SK-MEL-5 (cell line): ENCODE measurements at places on chromosomes 16 and 17.

DNA sequence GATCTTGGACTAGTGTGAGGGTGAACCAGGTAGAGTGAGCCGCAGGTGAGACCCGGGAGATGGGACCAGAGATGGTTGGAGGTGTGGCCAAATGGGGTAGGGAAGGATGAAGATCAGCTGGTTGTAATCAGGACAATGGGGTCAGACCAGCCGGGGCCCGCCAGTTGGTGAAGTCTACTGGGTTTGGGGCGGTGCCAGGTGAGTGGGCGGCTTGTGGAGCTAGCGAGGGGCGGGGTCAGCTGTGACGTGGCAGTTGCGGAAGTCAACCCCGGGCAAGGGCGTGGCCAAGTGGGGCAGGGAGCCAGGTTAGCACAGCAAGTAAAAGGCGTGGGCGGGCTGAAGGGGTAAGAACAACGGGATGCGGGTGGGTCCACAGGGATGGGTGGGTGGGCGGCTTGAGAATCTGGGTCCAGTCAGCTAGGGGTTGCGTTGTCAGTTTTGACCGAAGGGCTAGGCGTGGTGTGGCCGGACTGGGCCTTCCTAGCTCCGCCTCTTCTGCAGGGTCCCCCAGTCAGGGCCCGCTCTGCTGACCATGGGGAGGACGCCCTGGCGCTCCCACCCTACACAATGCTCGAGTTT, 25.5 kb upstream of the ALKBH5 start:
- peak; percentile 84 for DNase-seq

- no peak for DNase-seq
Observed at GRCh38 chr17:1509290-1509881, 7.0 kb downstream of the INPP5K start.

GRCh38 chr16:23754594-23755483, at the start of gene CHP2:
Gene CHP2, plus strand, starts transcription at chr16:23755026. Its CDS starts 24 bp downstream, at chr16:23755050.
- DNase-seq: no peak

DNA sequence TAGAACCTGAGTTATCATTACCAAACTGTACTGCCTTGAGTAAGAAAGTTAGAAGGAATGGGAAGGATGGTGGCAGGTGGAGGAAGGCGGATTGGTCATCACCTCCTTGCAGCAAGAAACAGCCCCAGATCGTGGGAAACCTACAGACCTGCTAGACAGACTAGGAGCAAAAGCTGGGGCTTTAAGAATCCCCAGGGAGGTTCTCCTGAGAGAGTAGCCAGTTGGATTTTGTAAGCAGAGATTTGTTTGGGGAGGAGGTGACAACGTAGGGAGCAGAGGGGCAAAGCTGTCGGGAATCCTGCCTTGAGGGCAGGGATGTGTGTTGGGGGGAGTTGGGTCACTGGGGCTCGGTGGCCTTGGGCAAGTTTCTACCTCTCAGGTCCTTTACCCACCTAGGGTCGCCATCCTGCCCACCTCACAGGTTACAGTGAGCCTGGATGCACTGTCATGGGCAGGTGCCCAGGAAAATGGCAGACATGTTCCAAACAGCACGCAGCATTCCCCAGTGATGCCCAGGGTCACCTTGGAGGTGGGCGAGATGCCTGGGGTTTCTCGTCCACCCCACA, 49.2 kb upstream of the STH start:
- no peak for DNase-seq

- no peak for DNase-seq
Observed at GRCh38 chr16:89375021-89375420, 115.3 kb downstream of the ANKRD11 start.
